ENCODE measurements at places on chromosomes 6 and 20. TPM values are rescaled to one million over a fixed set of nuclear protein-coding genes. Genes with fewer than 3 reads are reported as not detected.

Gene CLPSL1
- total RNA-seq, result not detected

GRCh38 chr6:152552616-152553209 lies 84.4 kb downstream of the SYNE1 start:
- DNase-seq, result no peak

GRCh38 chr6:147508042-147508865 lies at the start of gene SAMD5:
Gene SAMD5 (plus strand): TSS chr6:147508690. CDS start chr6:147508929, 239 bp downstream.
- DNase-seq, result no peak

- no peak for DNase-seq
Observed at GRCh38 chr20:32646486-32646885, 27.3 kb downstream of the C20orf203 start.

GRCh38 chr20:15655295-15655874 lies 917.9 kb downstream of the KIF16B start:
- DNase-seq, result no peak

- DNase-seq, result no peak
Observed at GRCh38 chr6:31202259-31203166, 32.0 kb upstream of the POU5F1 start.

Gene PRPH2
- 0.21 TPM for total RNA-seq

- no peak for DNase-seq
Observed at GRCh38 chr20:3167738-3168078, 5.6 kb downstream of the LZTS3 start.

DNA sequence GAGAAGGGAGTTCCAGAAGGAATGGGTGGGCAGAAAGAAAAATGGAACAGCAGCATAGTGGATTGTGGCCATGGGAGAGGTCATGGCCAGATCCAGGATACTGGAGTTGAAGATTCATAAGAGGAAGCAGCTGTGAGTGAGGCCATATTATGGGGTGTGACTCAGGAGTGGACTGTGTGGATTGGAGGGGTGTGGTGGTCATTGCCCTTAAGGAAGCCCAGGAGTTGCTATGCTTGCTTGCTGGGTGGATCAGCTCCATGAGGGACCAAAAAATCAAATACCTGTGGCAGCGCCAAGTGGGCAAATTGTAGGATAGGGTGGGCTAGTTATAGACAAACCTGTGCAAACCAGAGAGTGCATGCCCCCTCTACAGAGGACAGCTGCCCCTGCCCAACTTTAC lies 18.3 kb downstream of the LRRC1 start:
- no peak for DNase-seq

DNA sequence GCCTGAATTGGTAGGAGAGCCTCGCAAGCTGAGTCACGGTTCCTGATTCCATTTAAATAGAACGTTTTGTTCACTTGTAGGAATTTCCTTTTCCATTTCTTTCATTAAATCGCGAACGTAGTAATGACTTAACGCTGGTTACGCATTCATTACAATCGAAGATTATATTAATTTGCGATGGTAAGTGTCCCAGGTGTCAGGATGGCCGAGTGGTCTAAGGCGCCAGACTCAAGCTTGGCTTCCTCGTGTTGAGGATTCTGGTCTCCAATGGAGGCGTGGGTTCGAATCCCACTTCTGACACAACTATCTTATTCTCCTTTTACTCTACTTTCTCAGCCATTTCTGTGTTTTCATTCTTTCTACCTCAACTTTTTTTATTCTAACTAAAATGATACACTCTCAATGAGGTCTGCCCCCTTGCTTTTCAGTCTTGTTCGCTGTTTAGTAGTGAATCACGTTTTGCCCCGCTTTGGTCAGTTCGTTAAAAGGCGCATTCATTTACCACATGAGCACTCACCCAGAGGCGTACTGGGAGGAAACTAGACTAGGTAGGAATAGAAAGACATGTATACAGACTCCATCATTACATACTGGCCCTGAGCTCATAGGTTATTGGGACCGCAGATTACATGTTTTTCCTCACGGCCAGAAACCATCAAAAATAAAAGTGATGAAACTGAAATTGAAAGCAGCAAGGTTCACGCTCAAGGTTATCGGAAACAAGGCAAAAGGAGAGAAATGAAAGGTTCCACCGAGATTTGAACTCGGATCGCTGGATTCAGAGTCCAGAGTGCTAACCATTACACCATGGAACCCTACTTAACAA lies 17.3 kb upstream of the TRIM27 start:
- no peak for DNase-seq

Measured in kidney epithelial cell (primary cell).